CD4-positive, alpha-beta T cell treated with Interleukin-4 for 1 hour (primary cell): ENCODE measurements at places on chromosomes 16 and 17.

- no peak for DNase-seq
Observed at GRCh38 chr17:44077595-44077909, 7.0 kb downstream of the G6PC3 start.

GRCh38 chr17:31318298-31318801, 3.1 kb downstream of the EVI2A start:
- peak; percentile 80 for DNase-seq

- DNase-seq: no peak
Observed at GRCh38 chr17:82648742-82649331, 593 bp upstream of the WDR45B start.

- no peak for DNase-seq
Observed at GRCh38 chr17:73201215-73202069, 8.6 kb downstream of the COG1 start.

GRCh38 chr16:55505333-55506015, 3.4 kb upstream of the LPCAT2 start:
- DNase-seq: no peak

DNA sequence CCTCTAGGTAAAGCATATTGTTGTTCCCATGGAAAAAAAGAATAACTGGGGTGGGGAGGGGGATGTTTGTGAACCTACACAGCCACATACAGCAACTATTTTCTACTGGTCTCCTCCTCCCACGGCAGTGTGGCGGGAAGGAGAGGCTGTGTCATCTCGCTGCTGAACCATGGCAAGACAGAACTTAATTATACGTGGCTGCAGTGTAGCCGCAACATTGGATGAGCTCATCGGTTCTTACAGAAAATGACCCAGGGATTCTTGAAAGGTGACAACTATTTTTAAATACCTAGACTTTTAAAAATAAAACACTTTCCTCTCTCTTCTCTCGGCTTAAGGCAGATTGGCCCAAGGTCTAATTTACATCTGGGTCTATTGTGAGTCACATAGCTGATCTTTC, 19.8 kb upstream of the TEKT3 start:
- DNase-seq: no peak

- no peak for DNase-seq
Observed at GRCh38 chr17:43766413-43767052, 7.9 kb upstream of the SOST start.

- DNase-seq: no peak
Observed at GRCh38 chr16:12024429-12024828, 47.9 kb downstream of the SNX29 start.
